Activated CD4-positive, alpha-beta memory T cell treated with anti-CD3 and anti-CD28 coated beads for 36 hours (primary cell): ENCODE measurements at places on chromosomes 5 and 9. TPM values are rescaled to one million over a fixed set of nuclear protein-coding genes. Genes with fewer than 3 reads are reported as not detected.

CTXN3 gene
- total RNA-seq: not detected

CAMK2A gene
- not detected for total RNA-seq

SH3PXD2B gene
- total RNA-seq: 1.1 TPM

CDKN2B-AS1 gene
- total RNA-seq: 0.59 TPM

DNA sequence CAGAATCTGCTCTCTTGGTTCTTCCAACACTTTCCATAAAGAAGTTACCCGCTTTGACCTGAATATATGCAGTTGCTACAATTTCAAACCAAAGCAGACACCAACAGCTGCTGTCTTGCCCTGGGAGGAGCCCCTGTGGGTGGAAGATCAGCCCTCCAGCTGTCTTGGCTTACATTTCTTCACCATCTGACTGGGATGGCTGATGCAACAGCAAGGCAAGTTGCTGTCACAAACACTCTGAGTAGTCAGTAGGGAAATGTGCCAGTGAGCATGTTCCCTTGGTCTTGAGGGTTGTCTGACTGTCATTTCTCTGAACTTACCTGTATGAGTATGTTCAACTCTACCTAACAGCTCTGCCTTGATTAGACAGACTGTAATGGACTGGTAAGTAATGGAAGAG lies 152.9 kb downstream of the SGCD start:
- DNase-seq: peak; percentile 52
- H3K36me3 ChIP-seq: no peaks in the 10 kb centered on the region
- H3K4me1 ChIP-seq: peaks cover 5% of the 10 kb centered on the region
- no peak overlapping the region for H3K4me3 ChIP-seq

DNA sequence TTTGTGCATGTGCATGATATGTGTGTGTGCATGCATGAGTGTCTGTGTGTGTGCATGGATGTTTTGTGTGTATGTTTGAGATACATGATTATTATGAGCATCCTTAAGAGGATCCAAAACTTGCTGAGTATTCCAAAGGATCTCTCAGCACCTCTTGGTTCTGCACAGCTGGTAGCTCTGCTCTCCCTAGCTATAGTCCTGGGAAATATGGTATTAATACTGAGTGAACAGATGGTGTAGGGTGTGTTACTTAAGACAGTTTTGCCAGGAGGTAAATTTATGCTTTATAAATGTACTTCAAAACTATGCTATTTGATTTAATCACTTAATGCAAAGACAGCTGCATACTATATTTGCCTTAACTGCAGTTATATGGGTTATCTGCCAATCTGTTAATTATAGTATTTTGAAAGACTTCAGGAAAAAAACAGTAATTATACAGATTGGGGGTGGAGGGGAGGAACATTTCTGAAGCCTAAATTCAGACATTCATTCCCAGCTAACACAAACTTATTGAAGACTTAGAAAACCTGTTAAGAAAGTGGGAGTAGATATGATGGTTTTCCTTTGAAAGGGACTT lies 215.5 kb downstream of the MPDZ start:
- H3K36me3 ChIP-seq: no peaks in the 10 kb centered on the region
- no peaks in the 10 kb centered on the region for H3K27me3 ChIP-seq
- no peak overlapping the region for H3K4me3 ChIP-seq
- no peak for DNase-seq

DNA sequence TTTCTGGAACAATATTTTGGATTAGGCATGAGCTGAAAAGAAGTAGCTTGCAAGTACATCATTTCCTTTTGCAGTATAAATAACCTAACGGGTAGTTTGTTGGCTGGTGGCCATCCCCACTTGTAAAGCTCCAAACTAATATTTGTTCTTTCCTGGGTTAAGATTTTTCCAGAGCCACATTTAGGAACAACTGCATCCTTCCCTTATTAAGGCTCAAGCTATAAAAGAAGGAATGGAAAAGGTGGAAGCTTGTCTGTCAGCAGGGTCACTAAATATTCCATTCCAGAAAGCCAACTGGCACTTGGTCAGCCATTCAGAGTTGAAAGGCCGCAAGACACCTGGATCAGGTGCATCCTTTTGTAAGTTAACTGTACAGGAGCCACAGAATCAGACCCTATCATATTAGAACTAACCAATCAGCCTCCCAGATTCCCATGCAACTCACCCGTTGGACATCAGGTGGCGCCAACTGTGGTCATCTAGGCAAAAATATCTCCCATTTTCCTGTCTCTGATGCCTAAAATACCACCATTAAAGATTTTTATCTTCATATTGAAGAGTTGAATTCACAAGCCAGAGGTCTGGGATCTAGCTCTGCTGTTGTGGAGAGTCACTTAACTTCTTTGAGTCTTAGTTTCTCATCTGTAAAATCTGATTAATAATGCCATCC lies 82.9 kb downstream of the PTCD2 start:
- H3K4me1 ChIP-seq: no peaks in the 10 kb centered on the region
- no peak overlapping the region for H3K4me3 ChIP-seq
- peaks cover 13% of the 10 kb centered on the region for H3K27me3 ChIP-seq

GRCh38 chr5:134464988-134465815 lies 53.5 kb upstream of the CDKN2AIPNL start:
- no peak overlapping the region for H3K27ac ChIP-seq
- H3K36me3 ChIP-seq: no peaks in the 10 kb centered on the region
- no peaks in the 10 kb centered on the region for H3K27me3 ChIP-seq
- peak overlapping the region; percentile 75 for H3K4me3 ChIP-seq

DNA sequence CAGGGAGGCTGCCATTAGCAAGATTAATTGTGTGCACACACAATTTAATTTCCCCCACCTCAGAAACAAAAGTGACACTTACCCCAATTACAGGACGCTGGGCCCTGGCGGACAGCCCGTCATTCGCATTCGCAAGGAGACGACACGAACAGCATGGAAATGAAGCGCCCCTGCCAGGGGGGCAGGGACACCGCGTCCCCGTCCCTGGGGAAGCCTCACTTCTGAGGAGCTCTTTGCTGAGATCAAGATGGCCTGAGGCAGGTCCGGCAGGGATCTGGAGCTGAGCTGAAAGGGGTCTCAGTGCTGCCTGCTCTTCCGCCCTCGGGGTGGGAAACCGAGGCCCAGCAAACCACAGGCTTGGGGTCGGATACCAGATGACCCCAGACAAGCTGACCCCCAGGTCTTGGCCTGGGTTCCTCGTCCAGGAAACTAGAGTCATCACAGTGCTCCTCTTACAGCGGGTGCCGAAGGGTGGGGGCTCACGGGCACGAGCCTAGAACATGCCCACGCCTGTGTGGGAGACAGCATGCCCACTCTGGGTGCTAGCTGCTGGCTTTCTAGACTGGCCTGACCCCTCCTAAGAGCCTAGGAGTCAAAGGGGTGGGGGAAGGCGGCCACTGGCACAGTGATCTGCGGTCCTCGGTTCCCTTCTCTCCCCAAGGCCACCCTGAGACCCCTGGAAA lies 103.2 kb downstream of the VAV2 start:
- no peaks in the 10 kb centered on the region for H3K27me3 ChIP-seq
- no peaks in the 10 kb centered on the region for H3K36me3 ChIP-seq
- H3K4me1 ChIP-seq: no peaks in the 10 kb centered on the region
- no peak overlapping the region for H3K4me3 ChIP-seq

DNA sequence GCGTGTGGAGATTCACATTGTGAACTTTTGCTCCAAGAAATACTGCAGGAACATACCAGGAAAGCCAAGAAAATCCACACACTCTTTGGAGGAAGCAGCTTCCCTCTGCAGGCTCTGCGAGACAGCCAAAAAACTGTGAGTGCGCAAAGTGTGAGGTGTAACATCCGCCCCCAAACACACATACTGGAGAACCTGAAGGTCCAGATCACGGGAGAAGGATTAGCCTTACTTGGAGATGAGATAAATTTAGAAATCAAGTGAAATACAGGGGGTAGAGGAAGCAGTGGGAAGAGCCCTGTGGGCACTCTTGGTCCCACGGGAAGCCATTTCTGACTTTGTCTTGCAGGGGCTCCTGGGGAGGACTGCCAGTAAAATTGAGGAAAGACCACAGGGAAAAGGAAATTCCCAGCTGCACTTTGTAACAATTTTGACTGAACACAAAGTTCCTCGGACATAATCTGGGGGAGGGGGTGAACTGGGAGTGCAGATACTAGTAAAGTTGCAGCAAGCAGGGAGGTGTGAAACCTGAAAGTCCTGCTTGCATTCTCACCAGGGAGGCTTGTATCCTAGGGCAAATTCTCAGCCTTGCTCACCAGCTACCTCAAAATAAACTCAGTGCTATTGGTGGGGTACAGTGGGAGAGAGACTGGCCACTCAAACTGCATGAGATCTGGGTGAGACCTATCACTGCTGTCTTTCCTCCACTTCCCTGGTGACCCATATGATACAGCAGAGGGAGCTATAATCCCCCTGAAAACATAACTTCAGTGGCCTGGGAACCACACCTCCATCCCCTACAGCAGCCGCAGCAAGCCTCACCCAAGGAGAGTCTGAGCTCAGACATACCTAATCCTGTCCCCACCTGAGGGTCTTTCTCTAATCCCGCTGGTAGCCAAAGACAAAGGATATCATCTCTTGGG lies 109.1 kb downstream of the ALDH1A1 start:
- DNase-seq: no peak
- no peaks in the 10 kb centered on the region for H3K4me1 ChIP-seq
- H3K27me3 ChIP-seq: no peaks in the 10 kb centered on the region
- H3K27ac ChIP-seq: no peak overlapping the region

GRCh38 chr9:136542241-136543040 lies 3.4 kb downstream of the NOTCH1 start:
- peak overlapping the region; percentile 13 for H3K27ac ChIP-seq
- H3K27me3 ChIP-seq: no peaks in the 10 kb centered on the region
- peaks cover 72% of the 10 kb centered on the region for H3K4me1 ChIP-seq
- DNase-seq: no peak
- peaks cover 24% of the 10 kb centered on the region for H3K36me3 ChIP-seq

GRCh38 chr9:14870090-14870489 lies 40.1 kb downstream of the FREM1 start:
- peaks cover 3% of the 10 kb centered on the region for H3K27me3 ChIP-seq
- H3K27ac ChIP-seq: no peak overlapping the region
- DNase-seq: no peak
- H3K36me3 ChIP-seq: no peaks in the 10 kb centered on the region
- no peak overlapping the region for H3K4me3 ChIP-seq
- H3K4me1 ChIP-seq: no peaks in the 10 kb centered on the region

DNA sequence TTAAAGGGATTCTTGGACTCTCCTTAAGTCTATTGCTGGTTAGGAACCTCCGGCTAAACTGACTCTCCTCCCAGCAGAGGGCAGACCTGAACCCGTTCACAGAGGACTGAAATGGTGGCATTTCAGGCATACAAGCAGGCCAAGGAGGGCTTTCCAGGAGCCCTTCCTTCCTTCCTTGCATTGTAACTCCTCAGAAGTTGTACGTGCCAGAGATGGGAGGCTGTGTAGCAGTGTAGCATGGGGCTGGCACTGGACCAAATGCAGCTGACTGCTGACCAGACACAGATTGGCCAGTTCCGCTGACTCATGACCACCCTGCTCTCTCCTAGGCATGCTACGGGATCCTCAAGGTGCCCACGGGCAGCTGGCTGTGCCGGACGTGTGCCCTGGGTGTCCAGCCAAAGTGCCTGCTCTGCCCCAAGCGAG lies 36.4 kb downstream of the JADE2 start:
- peaks cover 38% of the 10 kb centered on the region for H3K36me3 ChIP-seq
- DNase-seq: no peak
- H3K4me1 ChIP-seq: peaks cover 5% of the 10 kb centered on the region
- no peak overlapping the region for H3K4me3 ChIP-seq
- H3K27me3 ChIP-seq: no peaks in the 10 kb centered on the region

DNA sequence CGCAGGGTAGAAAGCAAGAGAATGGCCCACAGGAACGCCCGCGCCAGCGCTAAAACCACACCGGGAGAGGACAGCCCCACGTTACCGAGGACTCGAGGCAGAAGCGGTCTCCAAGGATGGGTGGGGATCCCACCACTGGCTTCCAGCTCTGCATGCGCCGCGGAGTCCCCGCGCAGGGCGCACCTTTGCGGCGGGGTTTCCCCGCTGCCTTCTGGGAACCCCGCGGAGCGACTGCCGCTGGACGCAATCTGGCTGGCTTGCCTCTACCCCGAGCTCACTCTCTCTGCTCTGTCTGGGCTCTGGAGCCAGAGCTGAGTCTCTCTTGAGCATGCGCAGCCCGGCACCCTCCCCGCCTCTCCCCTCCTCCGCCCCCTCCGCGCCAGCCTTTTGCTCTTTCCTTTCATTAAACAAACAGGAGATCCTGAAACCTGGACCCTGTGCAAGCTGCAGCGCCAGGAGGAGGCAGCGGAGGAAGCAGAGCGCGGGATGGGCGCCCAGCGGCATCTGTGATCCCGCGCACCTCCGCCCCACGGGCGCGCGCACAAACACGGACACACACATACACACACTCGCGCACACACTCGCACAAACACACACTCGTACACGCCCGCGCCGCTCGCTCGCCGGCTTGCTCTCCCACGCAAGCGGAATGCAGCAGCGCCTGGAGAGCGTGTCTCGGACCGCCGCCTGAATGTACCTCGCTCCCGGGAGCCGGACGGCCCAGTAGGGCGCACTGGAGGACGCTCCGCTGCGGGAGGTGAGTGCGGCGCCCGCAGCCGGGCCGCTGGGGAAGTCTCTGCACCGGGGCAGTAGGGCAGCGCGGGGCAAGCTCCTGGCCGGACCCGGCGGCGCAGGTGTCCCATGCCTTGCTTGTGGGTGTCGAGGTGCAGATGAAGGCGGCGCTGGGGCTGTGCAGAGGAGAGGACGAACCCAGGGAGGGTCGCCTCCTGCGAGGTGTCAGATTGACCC lies at the start of gene PLPPR1:
TSS of gene PLPPR1 (plus strand) at position 382 of the 969 bp plus-strand sequence.
- H3K4me3 ChIP-seq: no peak within 1 kb of the TSS
- peaks cover 21% of the 10 kb centered on the region for H3K27me3 ChIP-seq

DNA sequence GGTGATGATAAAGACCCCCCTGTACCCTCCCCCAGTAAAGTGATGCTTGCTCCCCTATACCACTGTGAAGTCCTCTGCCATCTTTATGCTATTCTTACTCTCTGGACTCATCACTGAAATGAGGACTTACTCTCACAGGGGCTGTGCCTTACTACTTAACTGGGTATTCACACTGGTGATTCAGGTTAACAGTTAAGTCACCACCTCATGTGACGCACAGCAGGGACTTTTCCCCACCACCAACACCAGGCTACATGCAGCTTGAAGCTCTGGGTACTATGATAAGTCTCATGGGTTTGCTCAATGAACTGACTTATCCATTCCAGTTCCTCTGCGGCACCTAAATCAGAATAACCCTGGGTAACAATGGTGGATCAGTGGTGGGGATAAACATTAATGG lies 163.7 kb downstream of the ELAVL2 start:
- H3K36me3 ChIP-seq: no peaks in the 10 kb centered on the region
- no peaks in the 10 kb centered on the region for H3K4me1 ChIP-seq
- DNase-seq: no peak

DNA sequence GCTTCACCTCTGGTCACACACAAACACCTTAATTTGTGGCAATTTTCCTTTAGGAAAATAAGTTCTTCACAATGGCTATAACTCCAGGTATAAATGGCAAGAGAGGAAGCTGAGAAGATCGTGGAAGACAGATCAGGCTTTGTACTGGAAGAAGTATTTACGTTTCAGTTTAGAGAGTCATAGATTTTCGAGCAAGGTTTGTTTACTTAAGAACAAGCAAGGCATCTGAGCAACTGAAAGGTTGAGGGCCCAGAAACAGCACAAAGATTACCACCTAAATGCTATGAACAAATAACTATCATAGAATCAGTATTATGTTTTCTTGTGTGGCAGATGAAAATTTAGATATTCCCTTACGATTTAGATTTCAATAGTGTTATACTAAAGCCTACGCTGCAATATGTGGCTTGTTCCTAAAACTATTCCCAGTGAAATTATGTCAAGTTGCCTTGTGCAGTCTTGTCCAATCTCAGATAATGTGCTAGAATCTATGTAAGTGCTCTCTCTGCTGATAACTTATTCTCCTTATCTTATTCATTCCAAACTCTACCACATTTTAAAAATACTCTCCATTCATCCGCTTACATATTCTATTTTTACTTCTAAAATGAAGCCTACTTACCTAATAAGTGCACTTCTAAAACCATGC lies 6.7 kb downstream of the SLCO4C1 start:
- no peak overlapping the region for H3K27ac ChIP-seq
- H3K4me1 ChIP-seq: no peaks in the 10 kb centered on the region
- no peaks in the 10 kb centered on the region for H3K36me3 ChIP-seq
- no peak for DNase-seq
- H3K27me3 ChIP-seq: no peaks in the 10 kb centered on the region
